Fibroblast of skin of abdomen (primary cell): ENCODE measurements at places on chromosomes 12 and 14.
A peak's percentile ranks its signal among the peaks of the same experiment; 100 is the strongest.

GRCh38 chr12:120562906-120563305 lies 18.3 kb downstream of the POP5 start:
- DNase-seq, result no peak

DNA sequence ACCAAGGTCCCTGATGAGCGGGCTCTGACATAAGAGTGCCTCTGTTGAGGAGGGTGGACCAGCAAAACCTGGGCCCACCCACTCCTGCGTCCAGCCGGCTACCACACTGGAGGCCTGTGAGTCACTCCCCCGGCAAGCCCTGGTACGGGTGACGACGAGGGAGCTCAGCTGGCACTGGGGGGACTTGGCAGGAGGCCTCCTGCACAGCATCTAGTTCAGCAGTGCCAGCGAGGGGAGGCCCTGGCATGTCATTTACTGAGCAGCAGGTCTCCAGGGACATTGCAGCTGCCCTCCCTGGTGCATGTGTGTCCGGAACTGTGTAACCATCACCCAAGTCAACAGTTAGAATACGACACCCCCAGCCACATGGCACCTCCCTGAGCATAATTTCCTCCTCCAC lies 24.4 kb downstream of the CD9 start:
- no peak for DNase-seq

DNA sequence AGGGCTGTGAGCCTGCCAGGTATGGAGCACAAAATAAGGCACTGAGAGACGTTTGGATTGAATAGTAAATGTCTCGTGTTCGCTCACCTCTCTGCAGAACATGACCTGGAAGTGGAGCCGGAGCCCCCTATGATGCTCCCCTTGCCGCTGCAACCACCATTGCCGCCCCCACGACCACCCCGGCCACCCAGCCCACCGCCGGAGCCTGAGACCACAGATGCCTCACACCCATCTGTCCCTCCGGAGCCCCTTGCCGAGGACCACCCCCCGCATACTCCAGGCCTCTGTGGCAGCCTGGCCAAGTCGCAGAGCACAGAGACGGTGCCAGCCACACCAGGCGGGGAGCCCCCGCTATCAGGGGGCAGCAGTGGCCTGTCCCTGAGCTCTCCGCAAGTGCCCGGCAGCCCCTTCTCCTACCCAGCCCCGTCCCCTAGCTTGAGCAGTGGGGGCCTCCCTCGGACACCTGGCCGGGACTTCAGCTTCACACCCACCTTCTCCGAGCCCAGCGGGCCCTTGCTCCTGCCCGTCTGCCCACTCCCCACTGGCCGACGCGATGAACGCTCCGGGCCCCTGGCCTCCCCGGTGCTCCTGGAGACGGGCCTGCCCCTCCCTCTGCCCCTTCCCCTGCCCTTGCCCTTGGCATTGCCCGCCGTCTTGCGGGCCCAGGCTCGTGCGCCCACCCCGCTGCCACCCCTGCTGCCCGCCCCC lies 18.7 kb downstream of the SETD1B start:
- DNase-seq, result no peak

- no peak for DNase-seq
Measured at GRCh38 chr12:125184213-125184967, 119.2 kb downstream of the AACS start.

DNA sequence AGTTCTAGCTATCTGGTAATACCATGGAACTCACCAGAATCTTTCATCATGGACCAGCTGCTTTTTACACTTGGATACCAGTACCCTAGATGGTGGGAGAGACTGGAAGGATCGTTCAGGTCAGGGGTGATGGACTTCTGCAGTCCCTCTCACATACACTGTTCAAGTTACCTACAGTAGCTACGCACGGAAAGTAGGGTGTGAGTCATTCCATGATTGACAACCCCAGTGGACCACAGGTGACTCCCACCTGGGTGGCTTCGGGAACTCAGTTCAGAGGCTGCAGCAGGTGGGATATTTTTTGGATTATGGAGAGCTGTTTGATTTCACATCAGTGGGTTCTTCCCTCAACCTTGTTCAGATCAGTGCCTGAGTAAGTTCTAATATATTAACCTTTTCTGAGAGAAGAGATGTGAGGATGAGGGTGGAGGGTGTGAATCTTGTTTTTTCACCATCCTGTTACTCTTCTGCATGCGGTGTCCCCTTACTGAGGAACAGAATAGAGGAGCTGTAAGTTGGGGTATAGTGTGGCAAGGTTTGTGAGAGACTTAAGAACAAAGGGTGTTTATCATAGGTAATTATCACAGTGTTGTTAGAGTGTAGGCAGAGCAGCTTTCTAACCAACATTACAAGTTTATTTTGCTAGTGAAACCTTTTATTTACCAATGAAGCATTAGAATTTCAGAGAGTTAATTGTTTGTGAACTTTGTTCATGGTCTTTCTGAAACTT lies 39.6 kb downstream of the PRKCH start:
- no peak for DNase-seq

GRCh38 chr12:64806593-64807460 lies 17.6 kb upstream of the TBC1D30 start:
- peak; percentile 64 for DNase-seq

- DNase-seq, result no peak
Measured at GRCh38 chr12:24845615-24846014, 103.3 kb downstream of the BCAT1 start.

DNA sequence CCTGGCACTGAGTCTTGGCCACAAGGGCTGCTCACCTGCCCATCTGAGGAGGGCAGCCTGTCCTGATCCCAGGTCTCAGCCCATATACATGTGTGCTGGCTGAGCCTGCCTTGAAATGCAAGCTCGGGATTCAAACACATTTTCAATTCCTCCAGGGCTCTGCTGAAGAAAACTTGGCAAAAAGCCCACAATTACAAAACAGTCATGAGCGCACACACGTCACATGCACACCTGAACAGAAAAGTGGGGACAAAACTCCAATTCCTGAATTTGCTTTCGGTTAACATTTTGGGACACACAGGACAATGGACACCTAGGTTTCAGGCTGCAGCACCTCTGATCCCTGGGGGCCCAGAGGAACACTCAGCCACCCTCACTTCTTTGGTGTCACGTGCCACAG lies 113.9 kb downstream of the RBM19 start:
- DNase-seq, result no peak

- peak; percentile 6 for DNase-seq
Measured at GRCh38 chr14:89085737-89086382, 261.4 kb downstream of the TTC8 start.

DNA sequence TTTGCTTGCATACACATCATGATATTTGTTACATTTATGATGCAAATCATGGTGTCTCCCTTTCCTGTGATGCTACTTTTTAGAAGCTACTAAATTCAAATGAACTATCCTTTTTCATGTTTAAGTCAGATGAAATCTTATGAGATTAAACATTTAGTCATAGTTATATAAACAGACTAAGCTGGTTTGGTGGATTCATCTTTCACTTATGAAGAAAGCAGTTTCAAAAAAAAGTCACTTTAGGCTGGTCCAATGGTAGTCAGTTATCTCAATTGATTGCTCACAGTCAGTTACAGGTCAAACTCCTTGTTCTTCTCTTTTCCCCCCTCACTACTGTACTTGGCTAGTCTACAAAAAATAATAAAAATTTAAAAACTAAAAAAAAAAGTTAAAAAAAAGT lies 19.7 kb downstream of the SYCP3 start:
- no peak for DNase-seq

GRCh38 chr14:71890541-71890940 lies 41.7 kb upstream of the RGS6 start:
- DNase-seq, result no peak

GRCh38 chr12:94779485-94779884 lies 129.1 kb upstream of the TMCC3 start:
- DNase-seq, result peak; percentile 99

GRCh38 chr12:112125250-112125999 lies at the start of gene TRAFD1:
Gene TRAFD1, plus strand, starts transcription at chr12:112125560. Its CDS starts 4,963 bp downstream, at chr12:112130523.
- peak; percentile 96 for DNase-seq

GRCh38 chr12:39440781-39441180 lies 2.1 kb downstream of the KIF21A start:
- no peak for DNase-seq

- DNase-seq, result peak; percentile 19
Measured at GRCh38 chr12:120640861-120641833, 721 bp downstream of the CABP1 start.

DNA sequence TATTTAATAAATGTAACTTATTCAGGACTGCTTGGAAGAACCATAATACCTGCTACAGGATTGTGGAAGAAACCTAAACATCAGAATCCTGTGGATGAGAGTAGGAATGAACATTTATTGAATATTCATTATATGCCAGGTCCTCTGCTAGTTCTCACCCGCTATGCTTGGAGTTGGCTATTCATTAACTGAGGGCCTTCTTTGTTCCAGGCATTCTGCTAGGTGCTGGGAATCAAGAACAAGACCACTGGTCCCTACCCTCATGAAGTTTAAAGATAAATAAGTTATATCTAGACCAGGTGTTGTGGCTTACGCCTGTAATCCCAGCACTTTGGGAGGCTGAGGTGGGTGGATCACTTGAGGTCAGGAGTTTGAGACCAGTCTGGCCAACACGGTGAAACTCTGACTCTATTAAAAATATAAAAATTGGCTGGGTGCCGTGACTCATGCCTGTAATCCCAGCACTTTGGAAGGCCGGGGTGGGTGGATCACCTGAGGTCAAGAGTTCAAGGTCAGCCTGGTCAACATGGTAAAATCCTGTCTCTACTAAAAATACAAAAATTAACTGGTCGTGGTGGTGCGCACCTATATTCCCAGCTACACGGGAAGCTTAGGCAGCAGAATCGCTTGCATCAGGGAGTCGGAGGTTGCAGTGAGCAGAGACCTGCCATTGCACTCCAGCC lies 3.8 kb upstream of the TULP3 start:
- no peak for DNase-seq

GRCh38 chr12:32504591-32504990 lies 105.2 kb downstream of the FGD4 start:
- DNase-seq, result peak; percentile 9

DNA sequence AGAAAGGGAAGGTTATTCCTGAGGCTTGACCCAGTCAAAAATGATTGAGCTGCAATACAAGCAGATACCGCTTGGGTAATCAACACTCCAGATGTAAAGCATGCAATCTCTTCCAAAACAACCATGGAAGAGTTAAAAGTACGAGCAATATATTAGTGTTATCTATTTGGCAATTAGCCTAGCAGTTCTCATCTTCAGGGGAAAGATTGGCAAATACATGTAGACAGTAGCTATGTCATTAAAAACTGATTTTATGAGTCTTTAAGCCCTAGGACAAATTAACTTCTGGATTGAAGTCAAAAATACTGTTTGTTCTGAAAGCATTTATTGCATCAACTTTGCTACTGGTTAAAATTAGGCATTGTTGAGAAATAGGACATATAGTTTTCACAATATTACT lies 9.3 kb upstream of the GYS2 start:
- DNase-seq, result no peak

- peak; percentile 42 for DNase-seq
Measured at GRCh38 chr12:69513297-69513696, 43.1 kb downstream of the FRS2 start.

GRCh38 chr12:107352347-107353081 lies 259.2 kb upstream of the CRY1 start:
- no peak for DNase-seq

- peak; percentile 98 for DNase-seq
Measured at GRCh38 chr12:132887513-132888351, at the start of gene CHFR. Gene CHFR, minus strand, starts transcription at chr12:132887605. Its CDS starts 277 bp downstream, at chr12:132887328.
